ENCODE measurements at places on chromosomes 1 and 21.

- no peak for DNase-seq
Measured at GRCh38 chr1:66852870-66853269, 51.8 kb upstream of the INSL5 start.

DNA sequence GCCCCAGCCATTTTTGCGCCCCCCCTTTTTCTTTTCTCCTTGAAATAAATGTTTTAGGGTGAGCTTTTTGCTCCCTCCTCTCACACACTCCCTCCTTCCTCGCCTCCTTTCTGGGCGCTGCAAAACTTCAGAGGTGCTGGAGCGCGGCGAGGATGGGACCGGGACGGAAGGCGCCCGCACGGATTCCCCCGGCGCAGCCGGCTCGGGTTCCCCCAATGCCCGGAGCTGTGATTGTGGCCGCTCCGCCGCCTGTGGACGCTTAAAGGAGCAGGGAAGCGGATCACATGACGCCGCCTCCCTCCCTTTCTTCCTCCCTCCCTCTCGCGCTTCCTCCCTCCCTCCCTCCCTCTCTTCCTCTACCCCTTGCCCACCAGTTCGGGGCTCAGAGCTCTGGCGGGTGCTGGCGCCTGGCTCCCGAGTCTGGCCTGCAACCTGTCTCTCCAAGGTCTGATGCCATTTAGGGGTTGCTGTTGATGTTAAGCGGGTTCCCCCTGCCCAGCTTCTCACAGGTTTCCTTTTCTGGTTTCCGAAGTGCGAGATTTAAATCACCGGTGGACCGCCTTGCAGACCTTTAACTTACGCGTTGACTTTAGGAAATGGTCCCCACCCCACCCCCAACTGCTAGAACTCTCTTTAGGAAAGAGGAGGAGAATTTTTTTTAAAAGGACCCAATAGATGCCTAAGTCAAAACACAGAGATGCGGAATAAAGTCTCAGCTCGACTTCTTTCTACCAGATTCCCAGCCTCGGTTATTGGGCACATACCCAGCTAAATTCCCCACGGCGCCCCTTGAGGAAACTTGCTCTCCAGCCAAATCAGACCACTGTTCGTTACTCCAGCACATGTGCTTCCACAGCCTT, at the start of gene WLS:
Gene WLS (minus strand): TSS at position 235 of the 860 bp plus-strand sequence. CDS start 224 bp downstream, at position 11.
- DNase-seq: no peak

DNA sequence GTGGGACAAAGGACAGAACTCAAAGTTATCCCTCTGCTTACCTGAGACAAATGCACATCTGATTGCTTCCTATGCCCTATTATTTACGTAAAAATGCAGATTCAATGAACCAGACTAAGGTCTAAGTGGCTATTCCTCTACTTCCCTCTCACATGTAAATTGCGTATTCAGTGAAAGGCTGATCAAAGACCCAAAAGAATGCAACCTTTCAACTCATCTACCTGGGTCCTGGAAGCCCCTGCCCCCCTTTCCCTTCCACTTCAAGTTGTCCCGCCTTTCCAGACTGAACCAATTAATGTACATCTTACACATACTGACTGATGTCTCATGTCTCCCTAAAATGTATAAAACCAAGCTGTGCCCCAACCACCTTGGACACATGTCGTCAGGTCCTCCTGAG, 14.6 kb downstream of the SSX2IP start:
- DNase-seq: no peak

- no peak for DNase-seq
Measured at GRCh38 chr1:86714561-86715244, 10.3 kb downstream of the SH3GLB1 start.

GRCh38 chr21:28884481-28884880, 108.2 kb downstream of the LTN1 start:
- DNase-seq: no peak

DNA sequence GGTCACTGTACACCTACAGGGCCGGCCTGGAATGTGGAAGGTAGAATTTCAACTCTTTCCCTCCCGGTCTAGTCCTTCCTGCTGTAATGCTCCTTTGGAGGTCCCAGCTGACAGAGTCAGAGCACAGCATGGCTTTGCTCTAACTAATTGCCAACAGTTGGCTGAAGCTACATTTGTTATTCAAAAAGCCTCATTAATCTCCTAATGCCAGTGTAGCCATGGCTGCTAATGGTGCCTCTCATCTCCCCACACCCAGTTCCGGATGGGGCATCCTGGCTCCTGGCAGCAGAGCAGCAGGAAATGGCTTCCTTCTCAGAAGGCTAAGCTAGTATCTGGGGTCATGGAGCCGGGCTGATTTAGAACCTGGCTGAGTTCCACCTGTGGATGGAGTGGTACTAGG, 18.7 kb upstream of the CAMK1G start:
- DNase-seq: no peak

DNA sequence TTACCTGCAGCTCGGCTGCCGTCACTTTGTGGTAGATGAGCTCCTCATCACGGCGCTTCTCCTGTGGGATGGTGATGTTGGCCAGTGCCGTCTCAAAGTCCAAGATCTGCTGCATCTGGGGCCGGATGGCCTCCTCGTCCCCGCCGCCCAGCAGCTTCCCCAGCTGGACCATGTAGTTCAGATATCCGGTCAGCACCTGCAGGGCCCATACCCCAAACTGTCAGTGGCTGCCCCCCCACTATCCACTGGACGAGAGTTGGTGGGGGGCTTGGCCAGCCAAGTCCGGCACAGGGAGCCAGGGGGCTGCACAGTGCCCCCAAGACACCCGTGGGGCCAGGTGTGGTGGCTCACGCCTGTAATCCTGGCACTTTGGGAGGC, 34.3 kb downstream of the ECE1 start:
- no peak for DNase-seq

Measured in NCI-H187 treated with DMSO at 0.1 percent for 48 hours (cell line).